Omental fat pad (tissue), 4 donors: ENCODE measurements at places on chromosomes 3 and 15. TPM values are rescaled to one million over a fixed set of nuclear protein-coding genes. Genes with fewer than 3 reads are reported as not detected.

GRCh38 chr15:32844118-32844711 lies 126.4 kb downstream of the GREM1 start:
- no peak for DNase-seq

- DNase-seq, result no peak
Observed at GRCh38 chr15:29854413-29854812, 32.1 kb upstream of the TJP1 start.

RAB6B gene
- total RNA-seq, result 3.1 TPM

DNA sequence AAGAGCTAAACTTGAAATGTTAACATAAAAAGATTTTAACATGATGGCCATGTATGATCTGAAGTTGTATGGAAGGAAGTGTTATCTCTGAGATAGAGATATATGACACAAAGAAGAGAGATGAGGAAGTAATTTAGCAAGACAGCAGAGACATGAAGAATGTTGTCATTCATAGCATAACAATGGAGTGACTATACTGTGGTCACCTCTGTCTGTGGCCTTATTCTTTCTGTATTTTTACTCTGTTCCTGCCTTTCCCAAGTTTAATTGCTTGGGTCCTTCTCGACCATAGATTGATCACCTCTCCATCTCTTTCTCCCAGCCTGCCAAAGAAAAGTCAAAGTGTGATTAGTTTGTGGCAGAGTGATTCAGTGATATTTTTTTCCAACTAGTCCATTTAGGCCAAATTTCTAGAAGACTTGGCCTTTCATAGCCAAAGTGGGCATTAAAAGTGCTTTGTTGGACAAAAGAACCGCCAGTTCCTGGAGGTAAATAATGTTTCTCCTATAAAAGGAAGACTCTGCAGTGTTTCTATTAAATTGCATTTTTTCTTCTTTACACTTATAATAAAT lies 711.9 kb downstream of the CADM2 start:
- DNase-seq, result no peak
